Hypothalamus (tissue), 51 donors: ENCODE measurements at places on chromosomes 16 and 17.

DNA sequence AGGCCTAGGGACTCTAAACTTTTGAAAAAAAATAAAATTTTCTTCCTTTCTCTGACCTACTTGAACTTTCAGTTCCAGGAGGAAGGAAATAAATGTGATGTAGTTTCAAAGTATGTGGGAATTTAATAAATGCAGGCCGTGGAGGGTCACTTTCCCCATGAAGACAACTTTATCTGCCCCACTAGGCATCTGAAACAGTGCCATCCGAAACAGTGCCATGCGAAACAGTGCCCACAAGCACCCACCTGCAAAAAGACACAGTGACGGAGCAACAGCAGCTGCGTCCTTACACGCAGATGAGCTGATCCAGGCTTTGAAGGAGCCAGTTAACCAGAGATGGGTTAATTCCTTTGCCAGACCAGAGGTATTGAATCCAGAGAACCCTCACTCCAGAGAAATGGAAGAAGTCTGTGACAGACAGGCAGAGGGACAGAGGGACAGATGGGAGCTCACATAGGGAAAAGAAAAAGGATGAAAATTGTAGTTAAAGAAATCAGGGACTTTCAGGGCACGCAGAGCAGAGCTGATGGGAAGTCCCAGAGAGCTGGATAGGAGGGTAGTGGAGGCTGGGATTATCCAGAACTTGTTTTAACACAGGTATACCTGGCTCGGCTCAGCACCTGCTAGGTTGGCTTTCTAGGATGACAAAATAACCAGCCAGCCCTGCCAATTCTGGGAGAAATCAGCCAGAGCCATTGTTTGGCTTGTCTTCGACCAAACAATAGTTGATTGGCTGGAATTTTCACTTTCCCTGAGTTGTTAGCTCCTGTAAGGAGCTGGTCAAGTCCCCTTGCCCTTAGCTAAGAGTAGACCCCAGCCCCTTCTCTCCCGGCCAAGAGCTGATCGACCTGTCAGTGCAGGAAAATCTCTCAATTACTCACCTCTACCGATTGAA, 17.1 kb upstream of the HOXB13 start:
- DNase-seq, result no peak

GRCh38 chr16:71464231-71464630, 2.2 kb upstream of the ZNF23 start:
- DNase-seq, result no peak

- no peak for DNase-seq
Observed at GRCh38 chr17:51029142-51029541, 91.5 kb downstream of the SPAG9 start.

- DNase-seq, result no peak
Observed at GRCh38 chr16:48833461-48833860, 223.5 kb upstream of the N4BP1 start.

DNA sequence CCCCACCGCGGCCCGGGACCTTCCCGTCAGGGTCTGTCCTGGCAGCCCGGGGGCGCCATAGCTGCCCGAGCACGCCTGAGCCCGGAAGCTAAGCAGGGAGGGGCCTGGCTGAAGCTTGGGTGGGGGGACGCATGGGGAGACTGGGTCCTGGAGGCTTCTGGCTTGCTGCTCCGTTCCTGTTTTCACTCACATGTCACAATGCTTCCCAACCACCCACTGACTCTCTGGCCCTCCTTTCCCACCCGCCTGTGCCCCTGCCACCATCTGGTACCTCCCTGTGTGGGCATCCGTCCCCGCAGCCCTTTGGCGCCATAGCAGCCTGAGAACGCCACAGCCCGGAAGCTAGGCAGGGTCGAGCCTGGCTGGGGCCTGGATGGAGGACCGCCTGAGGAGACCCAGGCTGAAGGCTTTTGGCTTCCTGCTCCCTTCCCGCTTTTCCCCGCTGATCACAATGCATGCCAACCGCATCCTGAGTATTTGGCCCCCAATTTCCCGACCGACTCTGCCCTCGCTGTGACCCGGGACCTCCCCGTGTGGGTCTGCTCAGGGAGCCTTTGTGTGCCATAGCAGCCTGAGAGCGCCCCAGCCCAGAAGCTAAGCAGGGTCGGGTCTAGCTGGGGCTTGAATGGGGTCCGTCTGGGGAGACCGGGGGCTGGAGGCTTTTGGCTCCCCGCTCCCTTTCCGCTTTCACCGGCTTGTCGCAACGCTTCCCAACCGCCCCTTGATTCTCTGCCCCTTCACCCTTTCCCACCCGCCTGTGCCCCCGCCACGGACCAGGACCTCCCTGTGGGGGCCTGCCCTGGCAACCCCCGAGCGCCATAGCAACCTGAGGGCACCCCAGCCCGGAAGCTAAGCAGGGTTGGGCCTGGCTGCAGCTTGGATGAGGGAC, 2290.1 kb downstream of the TP53TG3F start:
- DNase-seq, result no peak

GRCh38 chr16:23836404-23837311, 875 bp downstream of the PRKCB start:
- DNase-seq, result no peak

GRCh38 chr16:78249056-78249455, 149.6 kb downstream of the WWOX start:
- no peak for DNase-seq

DNA sequence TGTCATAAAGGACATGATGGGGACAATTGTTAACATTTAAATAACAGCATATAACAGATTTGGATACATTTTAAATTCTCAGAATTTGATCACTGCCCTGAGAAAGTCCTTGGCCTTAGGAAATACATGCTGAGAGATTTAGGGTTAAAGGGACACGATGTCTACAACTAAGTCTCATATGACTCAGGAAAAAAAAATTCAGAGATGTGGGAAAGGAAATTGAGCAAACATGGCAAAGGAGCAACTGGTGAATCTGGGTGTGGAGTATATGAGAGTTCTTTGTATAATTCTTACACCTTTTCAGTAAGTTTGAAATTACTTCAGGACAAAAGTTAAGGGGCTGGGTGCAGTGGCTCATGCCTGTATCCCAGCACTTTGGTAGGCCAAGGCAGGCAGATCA, 18.2 kb downstream of the MPP3 start:
- DNase-seq, result no peak

GRCh38 chr17:273981-274832, 78.4 kb downstream of the RPH3AL start:
- no peak for DNase-seq
